ENCODE measurements at places on chromosomes 1 and 21.

DNA sequence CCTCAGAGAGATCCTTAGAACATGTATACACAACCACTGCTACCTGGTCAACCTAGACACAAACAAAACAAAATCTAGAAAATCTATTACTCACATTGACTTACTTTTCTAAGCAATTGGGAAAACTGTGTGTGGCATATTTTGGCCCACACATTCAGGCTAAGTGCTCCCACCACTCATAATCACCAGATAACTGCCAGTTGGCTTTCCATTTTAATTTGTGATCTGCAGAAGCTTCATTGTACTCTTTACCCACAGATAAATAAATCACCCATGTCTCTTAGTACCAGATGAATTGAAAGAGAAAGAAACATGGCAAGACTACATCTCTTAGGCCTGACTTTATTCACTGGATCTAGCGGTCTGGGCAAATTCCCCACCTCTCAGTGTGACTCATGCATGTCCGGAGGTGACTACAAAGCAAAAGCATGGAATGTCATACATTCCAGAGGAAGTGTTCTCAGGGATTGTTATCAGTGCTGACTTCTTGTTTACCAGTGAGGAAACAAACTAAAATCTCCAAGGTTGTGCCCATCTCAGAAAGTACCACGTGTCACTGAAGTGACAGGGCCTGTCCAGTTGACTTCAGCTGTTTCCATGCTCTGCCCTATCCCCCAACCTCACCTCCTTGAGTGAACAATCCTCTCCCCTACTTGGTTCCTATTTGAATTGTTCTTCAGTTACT lies 52.4 kb upstream of the BCL10 start:
- no peak overlapping the region for H3K27ac ChIP-seq
- no peak overlapping the region for H3K4me3 ChIP-seq
- no peaks in the 10 kb centered on the region for H3K36me3 ChIP-seq
- no peak for DNase-seq
- no peaks in the 10 kb centered on the region for H3K27me3 ChIP-seq
- no peaks in the 10 kb centered on the region for H3K4me1 ChIP-seq

GRCh38 chr1:5943343-5944124 lies 48.7 kb downstream of the NPHP4 start:
- H3K27ac ChIP-seq, result no peak overlapping the region
- no peaks in the 10 kb centered on the region for H3K36me3 ChIP-seq
- DNase-seq, result no peak
- H3K27me3 ChIP-seq, result no peaks in the 10 kb centered on the region

GRCh38 chr1:243719476-243719875 lies 130.6 kb downstream of the AKT3 start:
- H3K4me1 ChIP-seq, result no peaks in the 10 kb centered on the region
- no peaks in the 10 kb centered on the region for H3K36me3 ChIP-seq
- no peaks in the 10 kb centered on the region for H3K27me3 ChIP-seq
- no peak overlapping the region for H3K4me3 ChIP-seq

DNA sequence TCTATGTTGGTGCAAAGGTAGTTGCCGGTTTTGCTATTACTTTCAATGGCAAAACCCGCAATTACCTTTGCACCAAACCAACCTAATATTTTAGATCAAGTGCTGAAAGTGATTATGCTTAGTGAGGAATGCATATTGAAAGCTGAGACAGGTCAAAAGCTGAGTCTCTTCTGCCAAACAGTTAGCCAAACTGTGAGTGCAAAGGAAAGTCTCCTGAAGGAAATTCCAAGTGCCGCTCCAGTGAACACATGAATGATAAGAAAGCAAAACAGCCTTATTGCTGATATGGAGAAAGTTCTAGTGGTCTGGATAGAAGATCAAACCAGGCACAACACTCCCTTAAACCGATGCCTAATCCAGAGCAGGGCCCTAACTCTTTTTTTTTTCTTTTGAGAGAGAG lies 83.1 kb upstream of the ERRFI1 start:
- no peaks in the 10 kb centered on the region for H3K4me1 ChIP-seq
- no peak overlapping the region for H3K4me3 ChIP-seq
- no peaks in the 10 kb centered on the region for H3K36me3 ChIP-seq
- no peak for DNase-seq

DNA sequence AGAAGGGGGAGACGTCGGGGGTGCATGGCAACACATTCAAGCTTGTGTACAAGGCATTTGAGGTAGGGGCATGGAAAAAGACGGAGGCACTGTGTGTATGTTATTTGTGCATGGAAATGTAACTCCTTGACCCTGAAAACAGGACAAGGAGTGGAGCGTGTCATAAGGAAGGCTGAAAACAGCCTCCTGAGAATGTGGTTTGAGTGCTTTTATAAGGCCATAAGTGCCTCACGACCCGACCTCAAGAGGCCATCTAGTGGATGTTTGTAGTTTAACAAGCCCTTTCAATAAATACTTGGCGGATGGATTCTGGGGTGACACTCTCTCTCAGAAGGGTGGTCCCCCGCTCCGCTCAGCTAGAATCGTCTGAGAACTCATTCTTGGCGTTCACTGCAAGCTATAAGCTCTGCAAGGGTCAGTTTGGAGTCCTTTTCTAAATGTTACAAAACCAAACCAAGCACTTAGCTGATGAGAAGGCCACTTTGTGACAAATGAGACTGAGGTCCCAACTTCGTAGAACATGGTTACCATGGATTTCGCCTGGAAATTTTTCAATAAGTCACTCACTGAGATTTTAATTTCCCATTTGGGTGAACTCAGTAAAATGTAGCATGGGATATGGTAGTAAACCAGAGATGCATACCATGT lies 38.8 kb upstream of the CLCA4 start:
- no peaks in the 10 kb centered on the region for H3K27me3 ChIP-seq
- no peaks in the 10 kb centered on the region for H3K36me3 ChIP-seq
- H3K4me3 ChIP-seq, result no peak overlapping the region
- DNase-seq, result no peak
- H3K27ac ChIP-seq, result no peak overlapping the region

DNA sequence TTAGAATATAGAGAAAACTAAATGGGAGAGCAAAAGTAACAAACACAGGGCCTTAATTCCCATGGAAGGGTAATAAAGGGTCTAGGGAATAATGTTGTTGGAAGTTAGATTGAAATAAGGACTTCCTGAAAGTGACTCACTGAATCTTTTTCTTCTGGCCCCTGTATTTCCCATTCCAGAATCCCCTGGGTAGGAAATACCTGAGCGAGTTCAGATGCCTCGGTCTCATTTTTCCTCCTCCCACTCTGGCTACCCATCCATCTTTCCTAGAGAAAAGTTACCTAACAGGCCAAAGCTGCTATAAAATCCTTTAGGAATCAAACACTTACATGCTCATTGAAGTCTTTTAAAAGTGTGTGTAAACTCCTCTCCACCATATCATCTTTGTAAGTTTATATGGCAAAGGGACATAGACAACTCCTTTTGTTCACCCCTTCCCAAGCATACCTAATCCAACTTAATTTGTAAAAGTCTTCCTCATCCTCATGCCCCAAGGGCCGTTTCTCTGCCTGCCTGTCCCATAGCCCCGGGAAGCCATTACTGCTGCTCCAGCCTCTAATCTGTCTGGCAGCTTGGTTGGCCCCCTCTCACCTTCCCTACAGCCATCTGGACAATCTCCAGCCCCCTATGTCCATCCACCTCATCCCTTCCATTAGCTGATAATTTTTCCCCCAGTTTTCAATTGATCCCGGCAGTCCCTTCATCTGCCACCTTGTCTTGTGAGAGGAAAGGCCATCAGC lies 3.3 kb upstream of the MEF2D start:
- H3K27ac ChIP-seq, result peak overlapping the region; percentile 100
- no peak overlapping the region for H3K4me3 ChIP-seq
- H3K27me3 ChIP-seq, result no peaks in the 10 kb centered on the region
- H3K4me1 ChIP-seq, result peaks cover 17% of the 10 kb centered on the region

DNA sequence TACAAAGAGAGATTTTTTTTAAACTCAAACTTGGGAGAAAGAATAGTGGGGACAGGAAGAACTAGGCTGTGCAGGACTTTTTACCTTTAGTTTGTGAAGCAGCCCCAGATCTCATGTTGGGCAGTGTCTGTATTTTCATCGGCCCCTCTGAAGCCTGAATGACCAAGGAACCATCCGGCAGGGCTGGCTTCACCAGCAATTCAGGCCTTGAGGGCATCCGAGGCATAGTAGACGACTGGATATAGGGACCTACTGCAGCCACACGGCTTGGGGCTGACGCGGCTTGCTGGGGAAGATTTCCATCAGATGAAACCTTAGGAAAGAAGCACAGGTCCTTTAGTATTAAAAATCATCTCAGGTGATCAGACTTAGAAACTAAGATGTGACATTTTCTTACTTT lies 43.7 kb downstream of the TP53BP2 start:
- H3K36me3 ChIP-seq, result no peaks in the 10 kb centered on the region
- no peak overlapping the region for H3K4me3 ChIP-seq
- no peak for DNase-seq
- H3K27ac ChIP-seq, result no peak overlapping the region

Data from breast epithelium (tissue), 4 donors.